Activated naive CD4-positive, alpha-beta T cell treated with anti-CD3 and anti-CD28 coated beads, Interleukin-2, amount 50 U/mL, for 16 hours (primary cell): ENCODE measurements at places on chromosomes 4 and X.

DNA sequence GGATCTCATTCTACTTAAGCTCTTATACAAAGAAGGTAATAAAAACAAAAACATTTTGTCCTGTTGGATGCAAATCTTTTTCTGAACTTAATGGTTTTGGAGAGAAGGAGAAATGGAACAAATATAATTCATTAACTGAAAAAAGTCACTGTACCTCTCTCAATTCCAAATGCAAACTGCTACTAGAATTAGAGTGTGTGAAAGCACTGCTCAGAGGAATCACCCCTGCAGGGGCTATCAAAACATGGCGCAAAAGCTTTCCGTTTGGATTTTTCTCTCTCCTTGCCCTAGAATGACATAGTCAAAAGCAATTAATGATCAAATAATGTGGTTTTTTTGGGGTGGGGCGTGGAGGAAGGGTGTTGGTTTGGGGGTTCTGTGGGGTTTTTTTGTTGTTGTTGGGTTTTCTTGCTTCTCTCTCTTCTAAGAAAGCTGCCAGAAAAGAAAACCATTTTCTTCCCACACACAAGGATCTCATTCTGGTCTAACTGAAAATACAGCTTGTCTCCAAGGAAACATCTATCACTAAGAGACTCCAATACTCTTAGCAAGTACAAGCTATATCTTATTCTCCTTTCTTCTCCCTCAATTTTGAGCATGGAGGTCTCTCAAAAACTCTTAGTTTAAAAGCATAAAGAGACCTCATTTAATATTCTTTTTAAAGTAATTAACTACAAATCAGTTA is 41.6 kb downstream of the USP46 start:
- DNase-seq, result no peak

- DNase-seq, result no peak
Measured at GRCh38 chr4:1666391-1666790, 17.7 kb downstream of the FAM53A start.

- DNase-seq, result peak; percentile 7
Measured at GRCh38 chr4:110615353-110616237, 7.3 kb downstream of the PITX2 start.

GRCh38 chrX:135295238-135295943 is 13.9 kb upstream of the ETDC start:
- peak; percentile 72 for DNase-seq

DNA sequence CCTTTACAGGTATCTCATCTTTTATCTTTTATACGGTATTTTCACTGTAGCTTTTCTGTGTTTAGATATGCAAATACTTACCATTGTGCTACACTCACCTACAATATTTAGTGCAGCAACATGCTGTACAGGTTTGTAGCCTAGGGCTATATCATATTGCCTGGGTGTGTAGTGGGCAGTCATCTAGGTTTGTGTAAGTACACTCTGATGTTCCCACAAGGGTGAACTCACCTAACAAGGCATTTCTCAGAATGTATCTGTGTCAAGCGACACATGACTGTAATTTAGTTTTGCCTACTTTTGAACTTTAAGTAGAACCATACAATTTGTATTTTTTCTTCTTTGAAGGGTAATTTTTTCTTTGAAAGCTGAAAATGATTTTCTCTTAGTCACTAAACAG is 54.2 kb upstream of the SLC10A4 start:
- no peak for DNase-seq

DNA sequence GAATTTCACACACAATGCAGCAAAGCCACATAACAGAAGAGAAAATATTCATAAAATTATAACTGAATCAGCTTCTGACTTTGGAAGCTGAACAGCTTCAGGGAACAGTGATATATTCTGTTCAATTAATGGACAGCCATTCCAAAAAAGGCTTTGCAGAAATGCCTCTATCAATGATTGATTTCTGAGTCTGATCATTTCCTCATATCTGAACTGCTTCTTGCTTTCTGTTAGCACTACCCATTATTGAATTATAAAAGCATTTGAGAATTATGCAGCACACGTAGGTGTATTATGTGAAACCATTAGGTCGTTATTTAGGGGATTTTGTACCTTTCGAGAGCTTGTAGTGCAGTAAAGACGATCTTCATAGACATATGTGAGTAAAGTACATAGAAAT is 159.6 kb downstream of the STIM2 start:
- no peak for DNase-seq

GRCh38 chrX:136497556-136498052 is at the start of gene HTATSF1:
Gene HTATSF1, plus strand, starts transcription at chrX:136497592. Its CDS starts 93 bp downstream, at chrX:136497685.
- DNase-seq, result no peak

GRCh38 chr4:973431-974397 is at the start of gene DGKQ:
Gene DGKQ, minus strand, starts transcription at chr4:973569. Its CDS starts 87 bp downstream, at chr4:973482.
- DNase-seq, result peak; percentile 80

- DNase-seq, result no peak
Measured at GRCh38 chr4:2045518-2045951, 13.6 kb upstream of the NAT8L start.

DNA sequence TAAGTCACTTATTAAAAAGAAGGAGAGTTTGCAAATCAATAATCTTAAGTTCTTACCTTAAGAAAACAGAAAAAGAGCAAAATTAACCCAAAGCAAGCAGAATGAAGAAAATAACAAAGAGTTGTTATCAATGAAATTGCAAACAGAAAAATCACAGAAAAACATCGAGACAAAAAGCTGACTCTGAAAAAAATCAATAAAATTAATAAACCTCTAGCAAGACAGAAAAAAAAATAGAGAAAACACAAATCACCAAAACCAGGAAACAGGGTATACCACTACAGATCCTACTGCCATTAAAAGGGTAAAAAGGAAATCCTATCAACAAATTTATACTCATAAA is 17.3 kb upstream of the RBM41 start:
- no peak for DNase-seq

GRCh38 chrX:147565237-147565636 is 346.5 kb upstream of the FMR1 start:
- no peak for DNase-seq

- DNase-seq, result no peak
Measured at GRCh38 chrX:15983034-15983433, 128.4 kb upstream of the AP1S2 start.

- DNase-seq, result peak; percentile 56
Measured at GRCh38 chr4:69823481-69824186, 36.3 kb downstream of the SULT1E1 start.

- no peak for DNase-seq
Measured at GRCh38 chrX:11756354-11757318, 1.4 kb upstream of the MSL3 start.

DNA sequence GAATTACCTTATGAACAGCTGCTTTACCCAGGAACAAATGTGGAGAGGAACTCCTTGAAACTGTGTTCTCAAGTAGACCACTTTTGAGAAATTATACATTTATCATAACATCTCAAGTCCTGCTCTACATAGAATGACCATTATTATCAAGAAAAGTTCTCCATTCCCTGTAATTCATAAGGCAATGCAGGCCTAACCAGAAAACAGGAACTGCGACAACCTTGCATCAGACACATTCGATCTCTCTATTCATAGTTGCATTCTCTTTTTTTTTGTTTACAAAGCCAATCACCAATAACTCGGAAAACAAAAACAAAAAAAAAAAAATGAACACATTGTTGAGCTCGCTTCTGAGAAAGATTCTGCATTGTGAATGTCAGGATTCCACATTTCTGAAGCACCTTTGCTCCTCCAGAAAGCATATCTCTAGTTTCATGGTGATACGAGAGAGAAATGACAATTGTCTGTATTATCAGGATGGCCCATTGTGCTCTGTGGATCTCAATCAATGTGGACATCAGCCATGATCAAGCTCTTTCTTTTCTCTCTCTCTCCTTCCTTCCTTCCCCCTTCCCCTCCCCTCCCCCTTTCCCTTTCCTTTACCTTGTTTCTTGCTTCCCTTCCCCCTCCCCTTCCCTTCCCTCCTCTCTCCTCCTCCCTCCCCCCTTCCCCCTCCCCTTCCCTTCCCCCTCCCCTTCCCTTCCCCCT is 32.4 kb upstream of the CD99 start:
- DNase-seq, result no peak

DNA sequence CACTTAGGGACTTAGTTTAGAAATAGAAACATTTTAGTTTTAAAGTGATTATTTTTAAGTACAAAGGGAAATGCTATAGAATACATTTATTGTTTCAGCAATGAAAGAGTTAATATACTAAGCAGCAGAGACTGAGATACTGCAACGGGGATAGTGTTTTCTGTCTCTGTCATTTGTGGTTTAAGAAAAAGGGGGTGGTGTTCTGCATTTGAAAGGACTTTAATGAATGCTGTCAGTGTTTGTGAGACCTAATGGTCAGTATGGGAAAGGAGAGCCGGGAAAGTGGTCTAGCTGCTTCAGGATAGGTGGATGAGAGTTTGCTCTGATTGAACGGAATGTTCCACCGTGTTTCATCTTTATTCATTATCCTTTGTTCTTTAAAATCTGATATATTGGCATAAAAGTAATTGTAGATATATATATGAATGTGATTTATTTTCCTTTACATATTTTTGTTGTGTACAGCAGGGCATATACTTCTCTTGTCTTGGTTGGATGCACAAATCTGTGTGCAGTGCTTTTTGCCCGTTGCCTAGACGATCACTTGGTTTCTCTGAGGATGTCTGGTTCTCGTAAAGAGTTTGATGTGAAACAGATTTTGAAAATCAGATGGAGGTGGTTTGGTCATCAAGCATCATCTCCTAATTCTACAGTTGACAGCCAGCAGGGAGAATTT is at the start of gene KLHL5:
TSS of gene KLHL5 (plus strand) at position 139 of the 676 bp plus-strand sequence. CDS start at position 560, 421 bp downstream.
- DNase-seq, result no peak

DNA sequence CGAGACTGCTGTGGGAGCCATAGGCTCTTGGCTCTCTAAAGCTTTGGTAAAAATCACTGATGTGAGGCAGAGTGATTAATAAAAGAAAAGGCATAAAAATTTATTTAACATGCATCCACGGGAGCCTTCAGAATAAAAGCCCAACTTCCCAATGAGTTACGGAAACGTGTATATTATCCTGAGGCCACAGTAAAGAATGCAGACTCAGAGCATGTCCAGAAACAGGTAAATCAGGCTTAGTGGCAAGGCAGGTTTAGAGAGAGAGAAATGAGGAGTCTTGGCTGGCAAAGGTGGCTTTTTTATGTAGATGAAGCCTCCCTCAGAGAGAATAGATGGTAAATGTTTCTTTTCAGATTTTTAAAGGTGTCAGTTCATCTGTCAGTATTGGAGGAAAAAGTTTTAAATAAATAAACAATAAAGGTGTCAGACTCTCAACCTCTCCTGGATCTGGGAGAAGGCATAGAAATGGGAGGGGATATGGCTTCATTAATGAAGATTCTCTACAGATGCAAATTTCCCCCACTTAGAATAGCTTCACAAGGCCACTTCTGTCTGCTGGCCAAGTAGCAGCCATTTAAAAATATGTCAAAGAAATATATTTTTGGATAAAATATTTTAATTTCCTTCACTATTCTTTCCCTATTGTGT is 24.0 kb downstream of the C4orf51 start:
- no peak for DNase-seq

GRCh38 chr4:24890561-24891126 is 22.2 kb downstream of the CCDC149 start:
- no peak for DNase-seq

DNA sequence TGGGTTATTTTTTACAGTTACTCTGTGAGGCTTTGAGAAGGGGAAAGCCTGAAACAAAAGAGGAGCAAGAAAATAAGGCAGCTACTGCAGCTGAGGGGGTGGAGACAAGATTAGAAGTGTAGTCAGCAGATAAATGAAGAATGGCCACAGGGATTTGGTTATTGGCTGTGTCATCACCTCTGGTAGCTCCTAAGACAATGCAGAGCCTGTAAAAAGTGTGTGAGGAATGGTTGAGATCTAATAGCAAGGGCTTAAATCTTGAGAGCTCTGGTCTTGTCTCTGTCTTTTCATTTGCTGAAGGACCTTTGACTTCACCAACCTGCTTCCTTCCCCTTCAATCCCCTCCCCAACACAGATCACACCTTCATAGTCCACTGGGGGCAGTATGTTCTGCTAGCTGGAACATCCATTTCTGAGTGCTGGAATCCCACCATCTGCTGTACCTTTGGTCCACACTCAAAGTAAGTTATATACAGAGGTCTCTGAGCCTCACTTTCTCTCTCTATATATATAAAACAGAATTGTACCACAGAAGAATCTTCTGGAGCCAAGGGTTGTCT is 213.7 kb upstream of the ZIC3 start:
- DNase-seq, result no peak

GRCh38 chr4:100681289-100681688 is 163.5 kb upstream of the EMCN start:
- no peak for DNase-seq

DNA sequence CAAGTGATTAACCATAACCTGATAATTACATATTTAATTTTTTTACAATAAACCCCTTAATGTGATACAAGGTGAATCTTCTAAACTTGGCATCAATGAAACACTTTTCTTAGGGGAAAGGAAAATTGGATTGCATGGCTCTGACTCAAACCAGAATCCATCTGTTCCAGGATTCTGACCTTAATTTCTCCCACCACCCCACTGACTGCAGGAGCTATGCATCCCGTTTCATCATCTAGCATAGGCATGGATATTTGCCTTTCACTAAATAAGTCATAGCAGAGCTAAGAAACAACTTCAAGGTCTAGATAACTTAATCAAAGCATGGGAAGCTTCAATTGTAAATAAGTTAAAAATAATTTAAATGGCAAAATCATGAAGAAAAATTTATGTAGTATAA is 156.3 kb downstream of the BTC start:
- DNase-seq, result no peak

DNA sequence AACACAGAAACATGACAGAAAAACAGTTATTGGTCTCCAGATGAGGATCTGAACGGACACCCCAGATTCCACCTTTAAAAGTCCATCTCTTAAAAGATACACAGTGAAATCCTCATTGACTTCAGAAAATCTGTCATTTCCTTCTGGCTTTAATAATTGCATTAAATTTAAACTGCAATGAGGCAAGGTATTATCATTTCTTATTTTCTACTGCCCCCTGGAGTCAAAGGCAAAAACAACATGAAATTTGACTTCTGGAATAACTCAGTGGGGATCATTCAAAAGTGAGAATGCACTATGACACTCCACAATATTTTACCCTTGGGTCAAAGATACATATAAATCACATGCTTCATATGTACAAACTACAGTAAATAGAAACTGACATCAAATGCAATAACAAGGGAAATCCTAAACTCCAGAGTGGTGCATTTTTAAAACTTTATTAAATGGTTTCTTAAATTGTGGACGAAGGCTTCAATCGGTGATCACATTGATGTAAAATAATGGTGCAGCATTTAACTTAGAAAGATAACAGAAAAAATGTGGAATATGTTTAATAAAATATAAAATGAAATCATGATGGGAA is 56.4 kb upstream of the SPANXN1 start:
- no peak for DNase-seq

GRCh38 chrX:16743604-16744325 is 24.4 kb downstream of the SYAP1 start:
- no peak for DNase-seq

DNA sequence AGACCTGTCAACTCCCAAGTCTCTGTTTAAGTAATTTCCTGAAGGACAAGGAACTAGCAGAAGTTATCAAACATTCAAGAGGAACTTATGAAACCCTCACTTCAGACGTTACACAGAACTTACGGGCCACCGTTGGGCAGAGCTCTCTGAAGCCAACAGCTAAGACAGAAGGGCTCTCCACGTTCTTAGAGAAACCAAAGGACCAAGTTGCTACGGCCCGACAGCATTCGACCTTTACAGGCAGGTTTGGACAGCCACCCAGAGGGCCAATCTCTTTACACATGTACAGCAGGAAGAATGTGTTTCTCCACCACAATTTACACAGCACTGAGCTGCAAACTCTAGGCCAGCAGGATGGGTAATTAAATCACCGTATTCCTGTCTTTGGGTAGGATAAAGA is 705.1 kb upstream of the GRID2 start:
- DNase-seq, result no peak
